ENCODE measurements at places on chromosomes 6 and 20. TPM values are rescaled to one million over a fixed set of nuclear protein-coding genes. Genes with fewer than 3 reads are reported as not detected.
A peak's percentile ranks its signal among the peaks of the same experiment; 100 is the strongest.

GRCh38 chr6:113909224-113909856 lies 52.2 kb downstream of the MARCKS start:
- no peak for DNase-seq

DNA sequence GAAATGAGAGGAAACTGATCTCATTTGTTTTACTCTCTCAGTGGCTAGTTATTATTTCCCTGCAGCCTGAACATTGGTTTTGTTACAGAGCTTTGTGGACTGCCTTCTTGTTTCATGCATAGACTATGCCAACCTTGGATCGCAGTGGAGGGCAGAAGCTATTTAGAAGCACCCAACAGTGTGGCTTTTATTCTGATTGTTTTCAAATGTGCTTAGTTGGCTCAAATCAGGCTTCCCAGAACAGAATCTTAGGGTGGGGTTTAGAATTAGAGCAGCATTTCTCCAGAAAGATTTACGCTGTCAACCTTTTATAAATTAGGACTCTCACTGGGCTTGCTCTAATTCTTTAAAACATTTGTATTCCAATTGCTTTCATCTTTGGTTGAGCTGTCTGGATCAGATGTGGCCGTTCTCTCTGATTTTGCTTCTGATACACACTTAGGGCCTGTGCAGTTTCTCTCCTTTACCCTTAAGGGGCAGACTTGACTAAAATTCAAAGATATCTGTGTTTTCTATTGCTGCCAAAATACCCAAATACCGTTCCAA lies 210.3 kb downstream of the BCKDHB start:
- no peak for DNase-seq

- DNase-seq = no peak
Observed at GRCh38 chr6:54102238-54102637, 9.0 kb upstream of the MLIP start.

DNA sequence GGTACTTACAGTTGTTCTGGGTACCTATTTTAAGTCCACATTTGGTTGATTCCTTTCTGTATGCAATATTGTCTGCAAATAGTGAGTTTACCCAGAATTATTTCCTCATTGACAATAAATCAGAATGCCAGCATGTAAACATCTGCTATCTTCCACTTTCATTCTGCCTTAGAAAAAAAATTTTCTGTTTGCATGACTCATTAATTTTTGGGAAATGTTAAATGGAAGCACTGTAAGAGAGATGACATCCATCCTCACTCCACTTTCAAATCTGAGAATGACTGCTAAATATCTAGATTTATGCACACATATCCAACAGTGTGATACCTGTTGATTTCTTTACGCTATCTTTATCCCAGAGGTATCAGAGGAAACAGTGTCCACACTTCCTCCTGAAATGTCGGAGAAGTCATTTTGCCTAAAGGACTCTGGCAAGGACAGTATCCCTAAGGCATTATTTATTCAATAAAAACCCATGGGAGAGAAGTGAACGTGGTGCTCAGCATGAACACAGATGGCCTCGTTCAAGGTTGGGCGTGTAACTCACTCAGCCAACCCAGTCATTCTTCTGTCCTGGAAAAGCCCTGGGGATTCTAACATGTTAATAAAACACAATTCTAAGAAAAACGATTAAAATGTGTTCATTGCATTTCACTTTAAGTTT lies 780.9 kb downstream of the QKI start:
- DNase-seq = no peak

The BYSL gene
- 6.3 TPM for total RNA-seq

The CAP2 gene
- total RNA-seq = 3.2 TPM

- no peak for DNase-seq
Observed at GRCh38 chr20:2208897-2209296, 86.9 kb upstream of the TGM3 start.

The COL19A1 gene
- 0.57 TPM for total RNA-seq

DNA sequence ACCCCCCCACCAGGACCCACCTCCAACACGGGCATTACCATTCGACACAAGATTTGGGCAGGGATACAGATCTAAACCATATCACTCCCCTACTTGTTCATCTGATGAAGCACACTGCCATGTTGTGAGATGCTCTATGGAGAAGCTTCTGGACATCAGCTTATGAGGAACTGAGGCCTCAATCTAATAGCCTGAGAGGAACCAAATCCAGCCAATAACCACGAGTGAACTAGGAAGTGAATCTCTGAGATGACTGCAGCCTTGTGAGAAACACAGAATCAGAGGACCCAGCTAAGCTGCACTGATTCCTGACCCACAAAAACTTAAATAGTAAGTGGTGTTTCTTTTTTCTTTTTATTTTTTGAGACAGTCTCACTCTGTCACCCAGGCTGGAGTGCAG lies 21.6 kb upstream of the ZBTB2 start:
- DNase-seq = no peak

The C20orf141 gene
- total RNA-seq = not detected

DNA sequence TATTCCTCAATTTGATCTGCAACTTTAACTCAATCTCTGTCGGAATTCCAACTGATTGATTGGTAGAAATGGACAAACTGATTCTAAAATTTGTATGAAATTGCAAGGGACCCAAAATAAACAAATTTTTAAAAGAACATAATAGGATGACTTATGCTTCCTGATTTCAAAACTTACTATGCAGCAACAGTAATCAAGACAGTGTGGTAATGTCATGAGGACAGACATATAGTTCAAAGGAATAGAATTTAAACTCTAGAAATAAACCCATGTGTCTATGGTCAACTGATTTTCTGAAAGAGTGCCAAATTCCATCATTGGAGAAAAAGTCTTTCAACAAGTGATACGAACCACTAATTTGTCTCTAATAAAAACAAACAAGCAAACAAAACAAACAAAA lies 1320.1 kb upstream of the GJE1 start:
- no peak for DNase-seq

The ENPP4 gene
- 17.6 TPM for total RNA-seq

- DNase-seq = peak; percentile 96
Observed at GRCh38 chr20:46406200-46406985, at the start of gene ELMO2. Gene ELMO2, minus strand, starts transcription at chr20:46406615. Its CDS starts 12,133 bp downstream, at chr20:46394482.

DNA sequence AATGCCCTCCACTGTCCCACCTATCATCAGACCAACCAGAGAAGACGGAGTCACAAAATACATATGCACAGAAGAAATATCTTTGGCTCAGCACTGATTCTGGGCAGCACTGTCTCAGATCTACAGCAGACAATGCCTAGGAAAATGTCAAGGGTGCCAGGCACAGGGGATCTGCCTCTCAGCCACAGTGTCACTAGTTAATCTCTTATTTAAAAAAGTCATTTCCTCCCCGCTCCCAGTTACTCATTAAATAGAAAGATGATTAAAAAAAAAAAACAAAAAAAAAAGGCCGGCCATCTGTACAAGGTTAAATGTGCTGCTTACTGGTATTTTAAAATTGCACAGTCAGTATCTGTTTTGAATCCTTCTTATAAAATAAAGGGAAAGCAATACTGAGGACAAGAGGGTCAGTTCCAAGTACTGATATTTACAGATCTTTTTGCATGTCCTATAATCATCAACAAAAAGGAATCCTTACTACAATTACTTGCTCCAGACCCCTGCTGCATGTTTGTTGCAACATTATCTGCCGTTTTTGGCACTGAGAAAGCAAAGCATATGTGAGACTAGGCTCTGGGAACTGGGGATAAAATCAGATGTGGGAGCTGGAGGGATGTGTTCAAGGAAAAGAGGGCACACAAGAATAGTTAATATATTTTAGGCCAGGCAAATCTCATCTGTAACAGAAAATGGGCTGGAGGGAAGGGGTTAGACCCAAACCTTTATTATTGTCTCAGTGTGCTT lies 299.3 kb downstream of the KIF16B start:
- no peak for DNase-seq

GRCh38 chr6:110875548-110876169 lies 1.1 kb downstream of the AMD1 start:
- DNase-seq = peak; percentile 78

DNA sequence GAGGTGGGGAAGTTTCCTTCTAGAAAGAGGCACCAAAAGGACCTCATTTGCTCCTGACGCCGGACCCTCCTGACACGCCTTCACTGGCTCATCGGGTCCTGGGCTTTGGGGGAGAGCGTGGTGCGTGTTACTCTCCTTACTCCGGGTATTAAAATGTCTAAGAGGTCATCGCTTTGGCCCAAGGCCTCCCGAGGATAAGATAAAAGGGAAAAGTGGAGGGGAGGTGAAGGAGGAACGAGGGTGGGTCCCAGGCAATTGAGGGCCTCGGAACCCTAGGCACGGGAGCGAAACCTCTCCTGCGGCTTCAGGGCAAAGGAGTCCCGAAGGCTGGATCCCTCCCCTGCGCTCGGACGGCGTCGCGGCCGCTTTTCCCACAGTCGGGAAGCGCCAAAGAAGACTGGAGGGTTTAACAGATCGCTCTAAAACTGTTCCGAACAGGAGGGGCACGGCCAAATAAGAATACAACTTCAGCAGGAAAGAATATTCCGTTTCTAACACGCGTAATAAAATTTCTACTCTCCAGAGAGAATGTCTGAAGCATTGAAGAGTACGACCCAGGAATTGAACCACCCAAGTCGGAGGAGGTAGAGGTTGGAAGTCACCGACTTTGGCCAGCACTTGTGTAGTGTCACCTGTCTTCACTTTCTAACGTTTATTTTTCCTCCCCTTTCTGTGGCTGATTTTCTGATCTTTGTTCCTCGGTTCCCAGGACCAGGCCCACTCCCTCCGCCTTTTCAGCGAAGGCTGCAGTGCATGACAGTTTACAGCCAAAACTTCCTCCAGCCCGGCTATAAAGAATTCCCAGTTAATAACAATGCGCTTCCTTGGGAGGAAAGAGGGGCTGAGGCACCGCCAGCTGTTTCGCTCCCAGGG lies 2.1 kb upstream of the TBXT start:
- DNase-seq = no peak

DNA sequence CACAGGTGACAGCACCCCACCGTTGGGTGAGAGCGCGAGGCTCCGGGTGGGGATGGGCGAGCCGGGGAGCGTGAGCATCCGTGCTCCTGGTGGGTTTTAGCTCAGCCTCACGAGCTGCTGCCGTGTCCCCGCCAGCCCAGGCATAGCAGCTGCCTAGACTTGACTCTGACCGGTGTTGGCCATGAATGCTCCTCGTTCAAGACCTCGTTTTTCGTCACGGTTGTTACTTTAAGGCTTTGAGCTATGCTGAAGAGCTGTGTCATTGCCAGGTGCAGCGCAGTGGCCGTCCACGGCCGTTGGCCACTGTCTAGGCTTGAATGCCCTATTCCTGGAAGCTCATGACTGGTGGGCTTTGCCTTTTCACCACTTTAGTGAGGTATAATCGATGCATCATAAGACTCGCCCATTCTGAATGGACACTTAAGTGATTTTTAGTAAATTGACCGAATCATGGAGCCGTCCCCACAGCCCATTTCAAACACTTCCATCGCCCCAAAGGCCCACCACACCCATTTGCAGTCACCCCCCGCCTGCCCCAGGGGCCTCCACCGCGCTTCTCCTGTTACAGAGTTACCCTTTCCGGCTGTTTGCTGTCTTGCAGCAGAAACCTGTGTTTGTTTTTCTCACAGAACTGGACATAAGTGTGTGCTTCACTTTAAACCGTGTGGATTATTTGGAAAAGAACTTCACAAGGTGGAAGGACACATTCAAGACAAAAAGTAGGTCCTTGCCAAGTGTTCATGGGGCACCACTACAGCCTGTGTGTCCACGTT lies 21.4 kb upstream of the ADRM1 start:
- DNase-seq = no peak

DNA sequence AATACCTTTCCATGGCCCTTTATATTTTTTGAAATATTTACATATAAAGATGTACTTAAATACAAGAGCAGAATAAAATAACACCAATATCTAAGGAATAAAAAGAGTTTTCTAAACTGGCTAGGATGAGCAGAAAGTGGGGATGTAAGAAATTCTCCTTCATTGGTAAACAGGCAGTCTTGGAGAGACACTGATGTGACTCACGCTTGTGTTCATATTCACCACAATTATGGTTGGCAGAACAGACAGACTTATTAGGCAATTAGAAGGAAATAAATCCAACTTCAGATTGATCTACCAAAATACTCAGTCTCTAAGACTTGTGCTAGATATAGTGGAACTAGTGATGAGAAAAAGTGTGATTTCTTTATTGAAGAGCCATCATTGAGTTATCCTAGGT lies 463.7 kb downstream of the CDC5L start:
- no peak for DNase-seq

GRCh38 chr6:169082093-169082492 lies 171.6 kb downstream of the THBS2 start:
- no peak for DNase-seq
